Activated CD8-positive, alpha-beta T cell treated with anti-CD3 and anti-CD28 coated beads for 36 hours (primary cell): ENCODE measurements at places on chromosomes 12 and 14. TPM values are rescaled to one million over a fixed set of nuclear protein-coding genes. Genes with fewer than 3 reads are reported as not detected.

LMNTD1 gene
- not detected for total RNA-seq

- peak; percentile 48 for DNase-seq
Measured at GRCh38 chr14:68939893-68940613, 39.0 kb downstream of the ACTN1 start.

- DNase-seq: no peak
Measured at GRCh38 chr14:49581209-49582112, 4.7 kb downstream of the RPS29 start.

GRCh38 chr14:105466531-105467248, 7.9 kb upstream of the CRIP2 start:
- no peak for DNase-seq

SYT10 gene
- total RNA-seq: not detected
